ENCODE measurements at places on chromosomes 5 and 9.

DNA sequence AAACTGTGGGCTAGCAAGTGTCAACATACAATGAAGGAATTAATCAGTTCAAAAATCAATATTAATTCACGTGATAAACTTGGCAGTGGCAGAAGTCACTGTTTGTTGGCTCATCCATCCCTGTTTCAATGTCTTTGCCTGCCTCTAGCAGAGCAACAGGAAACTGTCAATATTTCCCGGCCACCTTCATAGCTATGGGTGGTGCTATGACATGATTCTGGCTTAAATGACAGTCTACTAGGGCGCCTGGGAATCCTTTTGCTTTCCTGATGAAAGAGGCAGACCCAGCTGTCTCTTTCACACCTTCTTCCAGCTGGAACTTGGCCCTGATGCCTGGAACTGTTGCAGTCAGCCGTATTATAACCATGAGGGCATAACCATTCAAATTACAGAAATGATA is 72.1 kb upstream of the DNAH5 start:
- DNase-seq: no peak

DNA sequence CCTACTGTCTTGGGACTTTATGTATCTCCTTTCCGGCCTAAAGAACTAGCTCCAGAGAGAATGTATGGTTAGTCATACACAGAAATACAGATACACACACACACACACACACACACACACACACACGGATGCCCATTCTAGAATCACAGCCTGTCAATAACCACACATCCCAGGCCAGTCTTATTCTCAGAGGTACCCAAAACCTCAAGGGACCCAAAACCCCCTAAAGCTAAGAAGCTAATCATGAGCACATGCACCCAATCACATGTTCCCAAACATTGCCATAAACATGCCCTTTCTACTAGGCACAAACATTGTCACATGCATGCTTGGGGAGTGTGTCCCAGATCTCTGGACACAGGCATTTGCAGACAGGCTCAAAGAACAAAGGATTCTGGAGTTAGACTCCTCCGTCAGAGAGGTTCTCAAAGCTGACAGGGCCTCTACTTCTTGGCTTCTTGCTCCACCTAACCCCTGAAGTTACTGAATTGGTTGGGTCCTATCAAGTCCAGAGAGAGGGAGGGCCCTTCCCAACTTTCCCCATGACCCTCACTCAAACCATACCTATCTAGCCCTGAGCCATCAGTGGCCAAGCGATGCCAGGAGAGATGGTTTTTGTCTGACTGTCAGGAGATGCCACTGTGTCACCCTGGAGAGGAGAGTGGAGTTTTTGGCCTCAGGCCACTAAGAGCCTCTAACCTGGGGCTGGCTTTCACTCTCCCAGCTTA is 78.7 kb downstream of the NRG2 start:
- no peak for DNase-seq

GRCh38 chr9:10674586-10674985 is 61.8 kb upstream of the PTPRD start:
- no peak for DNase-seq

- DNase-seq: no peak
These were observed 123.2 kb downstream of the MYO10 start for GRCh38 chr5:16812911-16813310.

DNA sequence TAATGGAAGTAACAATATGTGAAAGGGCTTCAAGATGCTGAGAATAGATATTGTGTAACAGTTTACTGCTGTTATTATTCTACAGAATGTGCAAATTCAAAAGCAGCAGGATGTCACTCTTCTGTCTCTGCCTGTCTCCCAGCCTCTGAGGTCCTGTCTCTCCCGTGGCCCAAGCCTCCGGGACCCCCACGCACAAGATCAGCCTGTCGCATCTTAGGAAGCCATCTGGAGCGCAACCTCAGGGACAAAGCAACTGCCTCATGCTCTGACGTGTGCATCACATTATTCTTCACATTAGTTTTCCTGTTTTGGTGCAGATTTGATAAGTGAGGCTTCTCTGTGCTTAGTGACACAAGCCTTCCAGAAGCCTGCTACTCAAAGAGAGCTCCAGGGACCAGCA is 46.5 kb upstream of the C9orf72 start:
- DNase-seq: no peak

DNA sequence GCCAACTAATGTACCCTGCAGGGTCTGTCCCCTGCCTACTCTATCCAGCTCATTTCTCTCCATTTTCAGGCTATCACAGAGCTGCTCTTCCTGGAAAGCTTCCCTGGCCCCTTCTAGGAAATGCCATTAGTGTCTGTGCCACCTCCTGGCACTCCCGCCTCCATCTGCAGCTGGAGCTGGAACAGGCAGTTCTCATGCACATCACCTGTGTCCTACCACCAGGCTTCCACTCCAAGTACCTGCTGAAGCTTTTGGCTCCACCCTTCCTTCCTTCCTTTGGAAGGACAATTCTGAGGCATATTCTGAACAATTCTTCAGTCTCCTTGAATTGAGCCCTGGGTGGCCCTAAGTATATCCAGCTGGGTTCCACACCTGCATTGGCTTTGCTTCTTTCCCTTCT is 156.2 kb upstream of the ZNF618 start:
- DNase-seq: no peak

DNA sequence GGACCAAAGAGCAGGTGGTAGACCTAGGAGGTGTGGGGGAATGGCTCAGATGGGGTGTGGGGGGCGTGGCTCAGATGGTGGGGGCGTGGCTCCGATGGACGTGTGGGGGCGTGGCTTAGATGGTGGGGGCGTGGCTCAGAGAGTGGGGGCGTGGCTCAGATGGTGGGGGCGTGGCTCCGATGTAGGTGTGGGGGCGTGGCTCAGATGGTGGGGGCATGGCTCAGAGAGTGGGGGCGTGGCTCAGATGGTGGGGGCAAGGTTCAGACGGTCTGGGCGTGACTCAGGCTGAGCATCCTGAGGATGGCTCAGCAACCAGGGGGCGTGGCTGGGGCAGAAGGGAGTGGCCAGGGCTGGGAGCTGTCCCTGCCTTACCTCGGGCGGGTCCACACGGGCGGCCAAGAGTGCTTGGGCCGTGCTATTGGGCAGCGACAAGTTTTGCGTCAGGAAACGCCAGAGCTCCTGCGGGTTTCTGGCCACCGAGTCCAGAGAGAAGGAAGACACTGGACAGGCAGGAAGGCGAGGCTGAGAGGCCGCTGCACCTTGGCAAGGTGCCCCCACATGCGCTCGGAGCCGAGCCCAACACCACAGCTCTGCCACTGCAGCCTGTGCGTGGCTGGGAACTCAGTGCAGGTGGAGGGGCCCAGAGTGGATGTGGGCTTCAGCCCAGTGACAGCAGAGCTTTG is 5.9 kb downstream of the ABCA2 start:
- peak; percentile 45 for DNase-seq

DNA sequence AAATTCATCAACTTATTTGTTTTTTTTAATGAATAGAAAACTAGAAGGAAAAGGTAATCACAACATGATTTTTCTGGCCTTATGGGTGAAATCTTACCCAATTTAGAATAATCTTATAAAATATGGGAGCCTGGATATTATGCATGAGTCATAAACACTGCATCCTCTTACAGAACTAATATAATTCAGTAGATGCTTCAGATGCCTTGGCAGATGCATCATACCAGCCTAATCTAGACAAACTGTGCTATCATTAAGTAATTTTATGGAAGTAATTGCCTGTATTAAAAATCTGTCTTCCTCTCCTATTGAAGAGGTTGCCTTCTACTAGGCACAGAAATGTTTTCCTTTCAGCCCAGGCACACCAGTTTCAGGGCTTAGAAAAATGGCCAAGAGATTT is 2384.6 kb upstream of the WWC1 start:
- no peak for DNase-seq

- peak; percentile 7 for DNase-seq
These were observed 60.7 kb downstream of the MAT2B start for GRCh38 chr5:163565931-163566608.

DNA sequence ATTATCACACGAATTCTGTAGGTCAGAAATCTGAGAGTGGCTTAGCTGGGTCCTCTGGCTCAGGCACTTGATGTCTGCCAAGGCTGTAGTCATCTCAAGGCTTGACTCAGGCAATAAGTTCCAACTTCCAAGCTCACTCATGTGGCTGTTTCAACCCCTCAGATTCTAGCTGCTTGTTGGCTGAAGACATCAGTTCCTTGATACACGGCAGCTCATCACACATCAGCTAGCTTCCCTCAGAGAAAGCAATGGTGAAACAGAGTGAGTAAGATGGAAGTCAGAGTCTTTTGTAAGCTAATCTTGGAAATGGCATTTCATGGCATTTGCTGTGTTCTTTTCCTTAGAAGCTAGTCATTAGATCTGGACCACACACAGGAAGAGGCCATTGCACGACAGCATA is 204.2 kb upstream of the PTGER4 start:
- no peak for DNase-seq

DNA sequence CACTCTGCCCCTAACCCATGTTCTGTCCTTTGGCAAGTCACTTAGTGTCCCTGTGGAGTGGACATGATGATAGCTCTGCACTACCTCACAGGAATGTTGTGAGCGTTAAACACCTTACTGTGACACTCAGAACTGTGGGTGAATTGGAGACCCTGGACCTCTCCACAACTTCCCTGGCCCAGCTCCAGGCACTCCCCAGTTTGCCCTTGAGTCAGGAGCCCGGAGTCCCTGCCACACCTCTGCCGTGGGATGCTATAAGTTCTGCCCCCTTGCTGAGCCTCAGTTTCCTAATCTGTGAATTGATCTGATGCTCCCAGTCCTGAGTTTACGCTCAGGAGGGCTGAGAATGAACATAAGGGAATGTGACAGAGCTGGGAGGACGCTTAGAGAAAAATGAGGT is 34.4 kb downstream of the GSN start:
- DNase-seq: no peak

- DNase-seq: no peak
These were observed 50.9 kb upstream of the PHF2 start for GRCh38 chr9:93525476-93525875.

DNA sequence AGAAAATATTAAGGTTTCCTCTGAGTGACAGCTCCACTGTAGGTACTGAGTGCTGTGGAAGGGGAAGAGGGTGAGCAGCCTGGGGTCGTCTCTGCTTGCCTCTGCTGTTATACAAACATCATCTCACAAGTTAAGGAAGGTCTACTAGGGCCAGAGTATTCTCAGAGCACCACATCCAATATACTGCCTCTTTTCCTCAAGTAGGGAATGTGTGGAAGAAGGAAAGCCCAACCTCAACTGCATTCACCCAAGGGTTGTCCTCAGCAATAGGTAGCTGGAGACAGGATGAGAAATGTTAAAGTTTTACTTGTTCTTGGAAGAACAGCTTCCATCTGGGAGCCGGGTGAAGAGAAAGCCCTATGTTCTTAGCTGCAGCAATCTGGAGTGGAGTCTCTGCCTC is 1062.3 kb upstream of the CDH10 start:
- DNase-seq: no peak

GRCh38 chr5:33300209-33300742 is 140.5 kb upstream of the TARS1 start:
- no peak for DNase-seq

- DNase-seq: no peak
These were observed 69.1 kb downstream of the STK10 start for GRCh38 chr5:172118891-172119290.

DNA sequence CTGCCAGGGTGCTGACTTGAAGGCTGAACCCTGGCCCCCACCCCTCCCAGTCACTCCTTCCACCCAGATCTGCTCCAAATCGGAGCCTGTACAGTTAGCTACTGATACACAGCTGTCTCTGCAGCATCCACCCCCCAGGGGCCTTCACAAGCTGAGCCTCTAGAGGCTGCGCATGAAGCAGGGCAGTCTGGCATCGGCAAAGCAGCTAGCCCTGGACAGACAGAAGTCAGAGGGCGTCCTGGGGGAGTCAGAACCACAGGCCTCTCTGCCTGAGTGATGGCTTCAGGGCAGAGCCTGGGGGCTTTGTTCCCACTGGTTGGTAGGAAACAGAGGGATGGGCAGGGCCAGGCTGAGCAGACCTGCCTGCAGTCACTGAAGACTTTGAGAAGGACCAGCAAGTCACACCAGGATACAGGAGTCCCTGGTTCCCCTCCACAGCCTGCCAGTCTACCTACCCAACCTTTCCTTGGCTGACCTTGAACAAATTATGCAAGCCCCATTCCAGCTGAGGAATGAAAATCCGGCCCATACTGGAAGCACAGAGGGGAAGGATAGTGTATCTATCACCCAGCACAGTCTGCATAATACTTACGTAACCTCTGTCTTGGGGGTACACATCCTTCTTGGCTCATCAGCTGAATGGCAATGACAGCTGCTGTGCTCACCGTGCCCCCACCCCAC is 8.8 kb downstream of the VDAC1 start:
- DNase-seq: no peak

DNA sequence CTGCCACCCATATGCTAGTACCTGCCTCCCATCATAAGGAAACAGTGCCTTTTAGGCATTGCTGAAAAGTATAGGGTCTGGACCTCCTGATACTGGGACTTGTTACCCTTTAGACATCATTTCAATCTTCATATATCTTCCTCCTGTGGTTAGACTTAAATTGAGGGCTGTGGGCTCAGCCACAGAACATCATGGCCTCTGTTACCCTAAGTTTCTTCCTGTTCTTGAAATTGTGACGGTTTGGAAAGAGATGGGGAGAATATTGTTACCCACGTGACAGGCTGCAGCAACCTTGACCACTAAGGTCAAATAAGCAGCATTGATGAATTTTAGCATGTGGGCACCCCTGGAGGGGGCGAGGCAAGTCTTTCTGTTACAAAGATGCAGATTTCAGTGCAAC is 87.7 kb downstream of the PDE8B start:
- DNase-seq: no peak

DNA sequence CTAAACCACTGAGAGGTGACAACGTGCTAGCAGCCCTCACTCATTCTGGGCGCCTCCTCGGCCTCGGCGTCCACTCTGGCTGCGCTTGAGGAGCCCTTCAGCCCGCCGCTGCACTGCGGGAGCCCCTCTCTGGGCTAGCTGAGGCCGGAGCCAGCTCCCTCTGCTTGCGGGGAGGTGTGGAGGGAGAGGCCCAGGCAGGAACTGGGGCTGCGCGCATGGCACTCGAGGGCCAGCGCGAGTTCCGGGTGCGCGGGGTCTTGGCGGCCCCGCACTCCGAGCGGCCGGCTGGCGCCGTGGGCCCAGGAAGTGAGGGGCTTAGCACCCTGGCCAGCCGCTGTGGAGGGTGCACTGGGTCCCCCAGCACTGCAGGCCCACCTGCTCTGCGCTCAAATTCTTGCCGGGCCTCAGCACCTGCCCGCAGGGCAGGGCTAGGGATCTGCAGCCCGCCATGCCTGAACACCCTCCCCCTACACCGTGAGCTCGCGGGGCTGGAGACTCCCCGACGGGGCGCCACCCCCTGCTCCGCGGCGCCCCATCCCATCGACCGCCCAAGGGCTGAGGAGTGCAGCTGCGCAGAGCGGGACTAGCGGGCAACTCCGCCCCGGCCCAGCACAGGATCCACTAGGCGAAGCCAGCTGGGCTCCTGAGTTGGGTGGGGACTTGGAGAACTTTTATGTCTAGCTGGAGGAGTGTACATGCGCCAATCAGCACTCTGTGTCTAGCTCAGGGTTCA is 11.8 kb upstream of the UBE2D2 start:
- no peak for DNase-seq

GRCh38 chr5:144209361-144209760 is 38.7 kb downstream of the KCTD16 start:
- no peak for DNase-seq
